ENCODE measurements at places on chromosomes 2 and 18. TPM values are rescaled to one million over a fixed set of nuclear protein-coding genes. Genes with fewer than 3 reads are reported as not detected.

Gene CDH19
- 0.93 TPM for polyA plus RNA-seq

Gene TCF7L1
- polyA plus RNA-seq, result 4.9 TPM

DNA sequence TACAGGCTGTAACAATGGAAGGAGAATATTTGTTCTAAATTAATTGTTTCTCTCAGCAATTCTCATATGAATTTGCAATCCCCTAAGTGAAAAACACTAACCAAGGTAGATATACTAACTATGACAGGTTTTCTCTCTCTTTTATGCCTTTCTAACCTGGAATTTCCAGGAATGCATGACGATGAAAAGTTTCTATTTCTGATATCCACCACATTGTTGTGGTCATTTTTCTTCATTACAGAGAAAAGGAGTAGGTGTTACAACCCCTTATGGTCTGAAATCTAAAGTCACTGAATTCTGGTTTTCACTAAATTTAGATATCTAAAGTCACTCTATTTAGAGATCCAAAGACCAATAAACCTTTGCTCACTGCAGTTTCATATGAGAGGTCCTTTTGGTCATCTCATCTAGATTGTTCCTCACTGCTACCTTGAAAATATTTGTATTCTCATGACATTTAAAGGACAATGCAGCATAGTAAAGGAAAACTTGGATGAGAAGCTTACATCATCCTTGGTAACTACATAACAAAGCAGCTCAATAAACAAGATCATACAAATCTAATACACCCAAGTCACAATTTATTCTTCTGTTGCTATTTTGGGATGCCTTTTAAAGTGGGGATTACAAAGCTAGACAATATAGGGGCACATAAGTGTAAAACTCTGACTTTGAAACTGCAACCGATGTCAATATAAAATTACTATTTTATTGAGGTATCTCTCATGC, 85.8 kb downstream of the TCF4 start:
- no peaks in the 10 kb centered on the region for H3K4me1 ChIP-seq
- no peak for DNase-seq
- no peak overlapping the region for H3K27ac ChIP-seq
- H3K4me3 ChIP-seq, result no peak overlapping the region
- H3K36me3 ChIP-seq, result no peaks in the 10 kb centered on the region

DNA sequence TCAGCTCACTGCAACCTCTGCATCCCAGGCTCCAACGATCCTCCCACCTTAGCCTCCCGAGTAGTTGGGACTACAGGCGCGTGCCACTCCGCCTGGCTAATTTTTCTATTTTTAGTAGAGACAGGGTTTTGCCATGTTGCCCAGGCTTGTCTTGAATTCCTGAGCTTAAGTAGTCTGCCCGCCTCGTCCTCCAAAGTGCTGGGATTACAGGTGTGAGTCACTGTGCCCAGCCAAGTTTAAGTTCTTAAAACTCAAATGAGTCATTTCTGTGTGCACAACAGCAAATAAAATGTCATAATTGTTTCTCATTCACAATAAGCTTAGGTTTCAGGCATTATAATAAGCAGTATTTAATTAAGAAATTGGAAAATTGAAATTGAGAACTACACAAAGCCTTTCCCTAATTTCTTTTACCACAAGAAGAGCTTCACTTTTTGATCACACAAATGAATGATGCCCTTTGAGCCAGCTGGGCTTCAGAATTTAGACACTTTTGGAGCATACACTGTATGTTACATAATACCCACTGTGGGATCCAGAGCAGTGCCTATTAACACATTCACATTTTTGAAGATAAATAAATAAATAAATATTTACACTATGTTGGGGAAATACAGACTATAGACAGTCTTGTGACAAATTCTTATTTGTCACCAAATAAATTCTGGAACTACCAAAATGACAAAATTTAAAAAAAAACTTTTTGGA, 8.6 kb upstream of the ME2 start:
- no peak overlapping the region for H3K4me3 ChIP-seq
- H3K4me1 ChIP-seq, result no peaks in the 10 kb centered on the region
- H3K36me3 ChIP-seq, result no peaks in the 10 kb centered on the region
- no peak for DNase-seq

- no peaks in the 10 kb centered on the region for H3K27me3 ChIP-seq
- H3K27ac ChIP-seq, result no peak overlapping the region
- no peak for DNase-seq
- H3K4me1 ChIP-seq, result peaks cover 25% of the 10 kb centered on the region
- H3K4me3 ChIP-seq, result no peak overlapping the region
Observed at GRCh38 chr2:181786371-181787228, 104.9 kb upstream of the ITPRID2 start.
